ENCODE measurements at places on chromosomes 3 and 15.

- DNase-seq: no peak
These were observed 109.5 kb downstream of the VGLL4 start for GRCh38 chr3:11534011-11534792.

DNA sequence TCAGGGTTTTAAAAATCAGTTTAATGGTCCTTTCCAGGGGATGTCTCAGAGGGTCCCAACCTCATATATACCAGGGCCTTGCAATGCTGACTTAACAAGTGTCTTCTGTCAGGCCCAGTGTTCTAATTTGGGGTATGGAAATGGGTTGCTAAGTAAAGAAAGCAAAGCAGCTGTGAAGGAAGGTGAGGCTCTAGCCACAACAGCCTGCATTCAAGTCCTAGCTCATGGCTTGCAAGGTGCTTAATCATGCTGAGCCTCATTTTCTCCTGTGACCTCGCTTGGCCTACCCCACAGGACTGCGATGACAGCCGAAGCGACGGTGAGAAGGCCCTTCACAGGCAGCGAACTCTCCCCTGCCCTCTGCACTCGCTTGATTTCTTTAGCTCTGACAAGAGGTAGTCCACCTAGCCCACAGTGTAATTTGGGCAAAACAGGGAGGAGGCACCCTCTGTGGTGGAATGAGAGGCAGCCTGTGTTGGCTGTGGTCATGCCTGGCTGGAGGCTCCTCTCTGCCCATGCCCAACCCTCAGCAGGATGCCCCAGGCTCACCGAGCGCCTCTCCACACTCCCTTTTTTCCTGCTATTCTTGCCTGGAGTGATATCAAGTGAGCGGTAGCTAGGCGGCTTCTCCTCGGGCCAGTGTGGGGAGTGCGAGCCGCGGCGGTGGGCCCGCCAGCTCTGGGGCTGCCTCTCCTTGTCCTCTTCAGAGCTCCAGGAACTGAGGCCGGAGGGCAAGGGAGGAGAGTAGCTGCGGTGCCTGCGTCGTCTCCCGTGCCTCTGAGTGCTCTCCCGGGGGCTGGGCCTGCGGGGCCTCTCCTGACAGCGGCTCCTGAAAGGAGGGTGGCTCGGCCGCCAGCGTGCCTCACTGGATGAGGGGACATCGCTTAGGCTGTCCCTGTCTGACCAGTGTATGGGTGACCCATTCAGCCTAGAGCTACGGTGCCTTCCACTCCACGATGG, 29.2 kb downstream of the ILDR1 start:
- no peak for DNase-seq

DNA sequence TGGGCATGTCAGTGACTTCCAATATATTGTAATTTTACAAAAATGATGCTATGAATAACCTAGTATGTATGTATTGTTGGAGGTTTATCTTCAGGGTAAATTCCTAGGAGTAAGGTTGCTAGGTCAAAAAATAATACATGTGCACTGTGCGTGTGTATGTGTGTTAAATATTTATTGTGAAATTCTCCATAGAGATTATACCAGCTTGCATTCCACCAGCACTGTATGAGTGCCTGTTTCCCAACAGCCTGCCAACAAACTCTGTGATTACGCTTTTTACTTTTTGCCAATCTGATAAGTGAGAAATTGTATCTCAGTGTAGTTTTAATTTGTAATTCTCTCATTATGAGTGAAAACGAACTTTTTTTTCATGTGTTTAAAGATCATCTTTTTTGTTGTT, 12.6 kb upstream of the IGF2BP2 start:
- no peak for DNase-seq

GRCh38 chr3:136544532-136544931, 207.6 kb downstream of the STAG1 start:
- no peak for DNase-seq

GRCh38 chr3:194117104-194117845, 18.7 kb upstream of the HES1 start:
- no peak for DNase-seq

DNA sequence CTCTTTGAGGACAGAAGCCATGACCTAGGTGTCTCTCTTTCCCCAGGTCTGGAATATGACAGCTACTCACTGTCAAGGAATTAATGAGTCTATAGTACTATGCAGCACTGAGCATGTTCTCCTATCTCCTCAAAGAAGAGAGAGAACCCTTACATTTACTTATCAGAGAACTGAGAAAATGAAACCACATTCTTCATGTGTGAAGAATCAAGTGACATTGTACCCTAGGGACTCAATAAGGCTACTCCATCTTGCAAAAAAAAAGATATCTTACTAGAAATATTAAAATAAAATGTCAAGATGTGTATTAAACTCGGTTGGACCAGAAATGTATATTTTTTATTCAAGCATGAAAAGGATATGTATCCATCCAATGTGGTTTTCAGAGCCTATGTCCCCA, 133.2 kb upstream of the COL8A1 start:
- DNase-seq: no peak

- DNase-seq: no peak
These were observed 166.6 kb downstream of the TPRG1 start for GRCh38 chr3:189338366-189338765.

DNA sequence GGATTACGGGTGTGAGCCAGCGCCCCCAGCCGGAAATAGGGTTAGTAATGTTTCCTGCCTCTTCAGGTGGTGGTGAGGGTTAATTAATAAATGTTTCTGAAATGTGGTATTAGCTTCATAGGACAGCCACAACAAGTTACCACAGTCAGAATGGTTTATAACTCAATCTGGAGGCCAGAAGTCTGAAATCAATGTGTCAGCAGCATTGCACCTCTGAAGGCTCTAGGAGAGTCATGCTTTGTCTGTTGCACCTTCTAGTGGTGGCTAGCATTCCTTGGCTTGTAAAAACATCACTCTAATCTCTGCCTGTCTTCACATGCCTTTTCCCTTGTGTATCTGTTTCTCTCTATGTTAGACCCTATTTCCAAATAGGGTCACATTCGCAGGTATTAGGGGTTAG, 7.8 kb upstream of the RPSA start:
- DNase-seq: no peak

- DNase-seq: no peak
These were observed 337.9 kb upstream of the IL12A start for GRCh38 chr3:159650726-159651125.

DNA sequence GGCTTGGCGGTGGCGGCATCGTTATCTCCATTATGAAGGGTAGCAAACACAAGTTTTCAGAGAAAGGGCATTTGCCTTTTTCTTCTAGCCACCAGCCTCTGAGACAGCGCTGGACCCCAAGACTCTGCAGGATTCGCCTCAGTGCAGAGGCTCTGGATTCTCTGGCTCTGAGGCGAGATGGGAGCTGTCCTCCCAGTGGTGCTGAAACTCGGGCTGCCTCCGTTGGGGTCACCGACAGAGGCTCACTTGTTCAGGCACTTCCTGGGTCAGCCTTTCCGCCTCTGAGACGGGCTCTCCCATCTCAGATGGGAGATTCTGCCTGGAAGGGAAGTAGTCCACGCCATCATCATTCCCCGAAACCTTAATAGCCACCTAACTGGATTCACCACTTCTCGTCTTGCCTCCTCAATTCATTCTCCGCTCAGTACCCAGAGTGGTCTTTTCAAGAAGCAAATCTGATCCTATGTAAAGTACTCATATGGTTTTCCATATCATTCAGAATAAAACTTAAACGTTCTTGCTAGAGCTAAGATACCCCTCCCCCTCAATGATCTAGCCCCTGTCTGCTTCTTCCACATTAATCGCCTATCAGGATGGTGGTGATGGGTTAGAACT, 76.9 kb downstream of the RHCG start:
- DNase-seq: no peak

- DNase-seq: no peak
These were observed 61.5 kb upstream of the FGD5 start for GRCh38 chr3:14757153-14757700.

GRCh38 chr3:72384602-72385001, 463.6 kb downstream of the SHQ1 start:
- no peak for DNase-seq
